ENCODE measurements at places on chromosomes 3 and 15. TPM values are rescaled to one million over a fixed set of nuclear protein-coding genes. Genes with fewer than 3 reads are reported as not detected.
A peak's percentile ranks its signal among the peaks of the same experiment; 100 is the strongest.

DNA sequence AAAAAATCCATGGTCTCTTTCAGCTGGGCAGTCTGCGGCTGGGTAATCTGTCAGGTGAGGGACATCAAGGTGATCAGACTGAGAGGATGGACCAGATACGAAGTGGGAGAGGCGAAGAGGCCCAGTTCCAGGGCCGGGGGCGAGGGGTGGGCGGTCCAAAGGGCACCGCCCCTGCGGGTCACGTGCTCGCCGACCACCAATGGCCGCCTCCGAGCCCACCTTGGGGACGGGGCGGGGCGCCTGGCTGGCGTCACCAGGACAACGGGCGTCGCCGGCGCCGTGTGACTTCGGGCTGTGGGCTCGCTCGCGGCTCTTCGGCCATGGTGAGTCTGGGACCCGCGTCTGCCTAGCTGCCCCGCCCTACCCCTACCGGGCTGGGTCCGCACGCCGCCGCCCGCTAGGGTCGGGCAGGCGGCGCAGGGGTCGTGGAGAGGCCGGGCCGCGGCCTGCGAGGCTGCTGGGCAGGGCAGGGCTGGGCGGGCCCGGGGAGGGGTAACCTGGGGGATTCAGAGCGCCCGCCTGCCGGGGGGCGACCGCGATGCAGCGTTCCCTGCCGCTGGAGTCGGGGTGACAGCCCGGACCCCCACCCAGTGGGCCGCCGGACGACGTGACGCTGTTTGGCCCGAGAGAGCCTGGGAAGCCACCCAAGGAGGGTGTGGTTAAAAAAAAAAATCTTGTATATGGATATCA, at the start of gene FBXL2:
Gene FBXL2 (plus strand): TSS at position 250 of the 690 bp plus-strand sequence. CDS start 71 bp downstream, at position 321.
- peak within 1 kb of the TSS; percentile 72 for H3K4me3 ChIP-seq
- H3K4me1 ChIP-seq, result peaks cover 12% of the 10 kb centered on the region
- no peak within 1 kb of the TSS for H3K27ac ChIP-seq
- no peak for DNase-seq

DNA sequence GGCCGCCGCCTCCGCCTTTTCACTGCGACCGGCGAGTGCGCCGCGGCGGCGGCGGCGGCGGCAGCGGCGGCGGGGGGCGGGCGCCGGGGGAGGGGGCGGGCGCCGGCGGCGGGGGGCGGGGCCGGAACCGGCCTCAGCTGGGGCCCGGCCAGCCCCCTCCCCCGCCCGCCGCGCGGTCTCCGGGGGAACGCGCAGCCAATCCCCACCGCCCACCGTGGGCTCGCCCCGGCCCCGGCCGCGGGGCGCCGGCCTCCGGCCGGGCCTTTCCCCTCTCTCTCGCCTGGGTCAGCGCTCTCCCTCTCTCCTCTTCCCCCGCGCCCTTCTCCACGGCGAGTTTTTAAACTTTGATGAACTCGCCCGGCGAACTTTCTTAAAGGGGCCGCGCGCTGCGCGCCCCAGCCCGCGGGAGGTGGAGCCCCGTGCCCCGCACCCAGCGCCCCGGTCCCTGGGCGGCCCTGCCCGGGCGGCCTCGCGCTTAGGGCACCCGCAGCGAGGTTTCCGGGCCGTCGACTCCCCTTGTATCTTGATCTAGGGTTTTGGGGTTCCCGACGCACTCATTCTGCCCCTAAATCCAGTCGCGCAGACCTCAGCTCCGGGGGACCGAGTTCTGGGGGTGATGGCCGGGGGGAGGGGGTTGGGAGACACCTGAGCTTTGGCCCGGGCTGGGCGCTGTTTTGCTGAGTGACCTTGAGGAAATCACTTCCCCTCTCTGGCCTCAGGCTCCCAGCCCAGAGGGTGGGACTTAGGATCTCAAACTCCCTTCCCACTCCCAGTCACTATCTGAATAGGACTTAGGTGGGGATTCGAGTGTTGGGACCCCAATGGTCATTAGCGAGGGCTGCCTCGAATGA, at the start of gene RBPMS2:
Gene RBPMS2 (minus strand): TSS at position 39 of the 851 bp plus-strand sequence. CDS start 270 bp downstream, outside the sequence.
- peak within 1 kb of the TSS; percentile 84 for H3K4me3 ChIP-seq
- peak within 1 kb of the TSS; percentile 56 for H3K27ac ChIP-seq
- H3K27me3 ChIP-seq, result peaks cover 5% of the 10 kb centered on the region
- DNase-seq, result peak; percentile 25
- H3K36me3 ChIP-seq, result no peaks in the 10 kb centered on the region
- peaks cover 17% of the 10 kb centered on the region for H3K4me1 ChIP-seq

DNA sequence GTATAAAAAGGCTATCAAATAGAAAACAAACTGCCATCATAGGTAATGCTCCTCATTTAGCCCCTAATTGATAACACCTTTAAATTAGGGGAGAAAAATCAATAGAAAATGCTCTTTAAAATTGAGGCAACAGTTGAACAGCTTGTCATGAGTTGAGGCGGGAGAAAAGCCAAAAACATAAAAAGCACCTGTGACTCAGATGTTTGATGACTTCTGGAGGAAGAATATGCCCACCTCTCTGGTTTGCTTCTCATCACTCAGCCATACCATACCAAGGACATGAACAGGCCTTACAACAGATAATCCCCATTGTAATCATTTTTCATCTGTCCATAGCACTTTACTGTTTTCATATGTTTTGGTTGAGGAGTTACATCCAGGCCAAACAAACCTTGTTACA, 246.0 kb downstream of the MYRIP start:
- no peaks in the 10 kb centered on the region for H3K36me3 ChIP-seq
- no peak overlapping the region for H3K27ac ChIP-seq
- no peaks in the 10 kb centered on the region for H3K4me1 ChIP-seq
- DNase-seq, result no peak
- H3K4me3 ChIP-seq, result no peak overlapping the region

DNA sequence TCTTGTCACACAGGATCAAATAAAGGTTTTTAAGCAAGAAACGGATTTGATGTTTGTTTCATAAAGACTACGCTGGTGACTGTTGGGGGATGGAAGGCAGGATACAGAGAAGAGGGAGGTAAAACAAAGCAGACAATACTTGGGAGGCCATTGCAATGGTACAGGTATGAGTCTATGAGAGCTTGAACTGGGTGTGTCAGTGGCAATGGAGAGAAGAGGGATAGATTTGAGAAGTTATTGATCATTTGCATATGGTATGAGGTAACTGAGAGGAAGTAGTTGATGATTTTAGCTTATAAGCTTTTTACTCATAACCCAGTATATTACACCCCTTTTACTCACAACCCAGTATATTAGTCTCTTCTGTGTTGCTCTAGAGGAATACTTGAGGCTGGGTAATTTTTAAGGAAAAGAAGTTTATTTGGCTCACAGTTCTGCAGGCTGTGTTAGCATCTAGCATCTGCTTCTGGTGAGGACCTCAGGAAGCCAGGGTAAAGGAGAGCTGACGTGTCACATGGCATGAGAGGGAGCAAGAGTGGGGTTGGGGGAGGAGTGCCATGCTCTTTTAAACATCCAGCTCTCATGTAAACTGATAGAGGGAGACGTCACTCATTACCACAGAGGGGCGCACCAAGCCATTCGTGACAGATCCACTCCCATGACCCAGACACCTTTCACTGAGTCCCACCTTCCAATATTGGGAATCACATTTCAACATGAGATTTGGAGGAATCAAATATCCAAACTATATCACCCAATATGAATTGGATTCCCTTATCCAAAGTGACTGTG, 153.9 kb downstream of the VPS8 start:
- no peak for DNase-seq
- H3K4me1 ChIP-seq, result peaks cover 21% of the 10 kb centered on the region
- no peak overlapping the region for H3K27ac ChIP-seq
- H3K27me3 ChIP-seq, result peaks cover 5% of the 10 kb centered on the region

GRCh38 chr3:55717481-55717880, 230.4 kb upstream of the WNT5A start:
- H3K27ac ChIP-seq, result no peak overlapping the region
- H3K36me3 ChIP-seq, result no peaks in the 10 kb centered on the region
- H3K27me3 ChIP-seq, result no peaks in the 10 kb centered on the region
- no peak overlapping the region for H3K4me3 ChIP-seq

- H3K4me3 ChIP-seq, result no peak overlapping the region
- H3K36me3 ChIP-seq, result no peaks in the 10 kb centered on the region
- DNase-seq, result no peak
- no peaks in the 10 kb centered on the region for H3K27me3 ChIP-seq
- no peak overlapping the region for H3K27ac ChIP-seq
- no peaks in the 10 kb centered on the region for H3K4me1 ChIP-seq
Observed at GRCh38 chr3:95327478-95327877, 1264.6 kb downstream of the NSUN3 start.

GRCh38 chr15:40063563-40064011, 24.6 kb upstream of the SRP14 start:
- DNase-seq, result no peak
- H3K27ac ChIP-seq, result no peak overlapping the region
- H3K27me3 ChIP-seq, result no peaks in the 10 kb centered on the region
- H3K36me3 ChIP-seq, result no peaks in the 10 kb centered on the region
- no peak overlapping the region for H3K4me3 ChIP-seq
- no peaks in the 10 kb centered on the region for H3K4me1 ChIP-seq

- H3K4me1 ChIP-seq, result peaks cover 21% of the 10 kb centered on the region
- H3K4me3 ChIP-seq, result no peak overlapping the region
- peak overlapping the region; percentile 84 for H3K27ac ChIP-seq
- peaks cover 1% of the 10 kb centered on the region for H3K36me3 ChIP-seq
Observed at GRCh38 chr3:63960048-63960711, 48.0 kb upstream of the SCAANT1 start.

The LINGO1 gene
- polyA plus RNA-seq, result not detected

The ABCC5 gene
- 12.7 TPM for polyA plus RNA-seq

The CAMK2N2 gene
- not detected for polyA plus RNA-seq

The PRR20G gene
- polyA plus RNA-seq, result not detected

The TMC3 gene
- 0.07 TPM for polyA plus RNA-seq

The CACNA1D gene
- polyA plus RNA-seq, result not detected

The RTP1 gene
- not detected for polyA plus RNA-seq

The RBP2 gene
- not detected for polyA plus RNA-seq
